ENCODE measurements at places on chromosomes 1 and 21.

- no peak for DNase-seq
Measured at GRCh38 chr1:2965676-2966075, 55.6 kb upstream of the ACTRT2 start.

- DNase-seq, result no peak
Measured at GRCh38 chr1:91742848-91743292, 143.1 kb downstream of the TGFBR3 start.

DNA sequence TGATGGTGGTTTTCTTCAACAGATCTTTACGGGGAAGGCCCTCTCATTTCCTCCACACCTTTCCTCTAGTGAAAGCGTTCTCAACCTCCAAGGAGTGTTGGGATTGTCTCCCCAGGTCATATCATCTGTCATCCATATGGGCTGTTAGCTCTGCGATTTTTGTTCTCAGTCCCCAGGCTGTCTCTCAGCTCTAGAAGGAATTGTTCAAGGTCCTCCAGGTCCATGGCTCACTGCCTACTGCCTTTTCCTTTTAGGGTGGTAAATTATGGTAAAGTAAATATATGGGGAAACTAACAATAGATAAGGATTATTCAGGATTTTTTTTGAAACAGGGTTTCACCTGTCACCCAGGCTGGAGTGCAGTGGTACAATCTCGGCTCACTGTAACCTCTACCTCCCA, 37.6 kb downstream of the ELF3 start:
- DNase-seq, result no peak

GRCh38 chr1:246947255-246947654, 15.5 kb upstream of the AHCTF1 start:
- DNase-seq, result peak; percentile 92

- DNase-seq, result no peak
Measured at GRCh38 chr21:42398436-42399028, 2.7 kb upstream of the TMPRSS3 start.

- DNase-seq, result no peak
Measured at GRCh38 chr1:45928486-45929205, 125.2 kb downstream of the MAST2 start.

DNA sequence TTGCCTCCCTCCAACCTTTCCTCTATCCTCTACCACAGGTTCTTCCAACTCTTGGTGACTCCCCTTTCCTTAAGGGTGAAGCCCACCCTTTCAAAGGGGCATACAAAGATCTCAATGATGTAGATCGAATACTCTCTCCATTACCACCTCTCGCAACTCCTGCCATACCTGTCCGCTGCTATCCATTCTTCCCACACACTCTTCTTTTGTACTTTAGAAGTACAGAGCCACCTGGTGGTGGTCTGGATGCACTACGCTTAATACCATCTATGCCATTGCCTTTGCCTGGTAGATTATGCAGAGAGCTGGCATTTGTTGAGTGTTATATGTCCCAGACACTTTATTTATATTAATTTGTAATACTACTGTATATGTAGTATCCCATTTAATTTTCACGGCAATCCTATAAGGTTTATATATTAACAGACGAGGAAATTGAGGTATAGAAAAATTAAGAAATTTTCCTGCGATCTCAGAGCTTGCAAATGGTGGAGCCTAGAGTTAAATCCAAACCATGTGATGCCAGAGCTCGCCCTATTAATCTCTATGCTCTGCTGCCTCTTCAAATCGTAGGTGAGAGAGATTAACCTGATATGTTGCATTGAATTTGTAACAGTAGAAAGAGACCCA, 22.9 kb downstream of the TSHB start:
- DNase-seq, result peak; percentile 31

DNA sequence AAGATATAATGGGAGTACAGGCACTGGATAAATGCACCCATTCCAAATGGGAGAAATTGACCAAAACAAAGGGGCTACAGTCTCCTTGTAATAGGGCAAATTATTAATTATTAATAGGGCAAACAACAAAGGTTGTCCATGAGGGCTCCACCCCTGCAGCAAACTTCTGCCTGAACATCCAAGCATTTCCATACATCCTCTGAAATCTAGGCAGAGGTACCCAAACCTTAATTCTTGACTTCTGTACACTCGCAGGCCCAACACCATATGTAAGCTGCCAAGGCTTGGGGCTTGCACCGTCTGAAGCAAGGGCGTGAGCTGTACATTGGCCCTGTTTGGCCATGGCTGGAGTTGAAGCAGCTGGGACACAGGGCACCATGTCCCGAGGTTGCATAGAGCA, 33.7 kb downstream of the TNFSF4 start:
- no peak for DNase-seq

DNA sequence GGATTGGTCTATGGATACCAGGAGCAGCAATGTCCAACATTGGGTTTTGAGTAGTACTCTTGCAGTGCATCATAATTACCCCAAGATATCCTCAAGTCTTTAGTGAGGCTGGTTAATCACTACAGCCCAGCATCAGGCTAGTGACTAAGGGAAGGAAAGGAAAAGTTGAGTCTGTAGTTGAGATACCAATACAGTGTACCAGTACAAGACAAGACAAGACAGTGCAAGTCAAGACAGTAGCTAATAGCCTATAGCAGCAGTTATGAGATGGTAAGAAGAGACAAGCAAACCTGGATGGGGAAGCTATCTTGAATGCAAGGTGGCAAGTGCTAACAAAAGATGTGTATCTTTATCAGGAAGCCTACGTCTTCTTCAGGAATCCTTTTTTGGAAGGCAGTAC, 13.3 kb upstream of the GNG12 start:
- DNase-seq, result no peak

DNA sequence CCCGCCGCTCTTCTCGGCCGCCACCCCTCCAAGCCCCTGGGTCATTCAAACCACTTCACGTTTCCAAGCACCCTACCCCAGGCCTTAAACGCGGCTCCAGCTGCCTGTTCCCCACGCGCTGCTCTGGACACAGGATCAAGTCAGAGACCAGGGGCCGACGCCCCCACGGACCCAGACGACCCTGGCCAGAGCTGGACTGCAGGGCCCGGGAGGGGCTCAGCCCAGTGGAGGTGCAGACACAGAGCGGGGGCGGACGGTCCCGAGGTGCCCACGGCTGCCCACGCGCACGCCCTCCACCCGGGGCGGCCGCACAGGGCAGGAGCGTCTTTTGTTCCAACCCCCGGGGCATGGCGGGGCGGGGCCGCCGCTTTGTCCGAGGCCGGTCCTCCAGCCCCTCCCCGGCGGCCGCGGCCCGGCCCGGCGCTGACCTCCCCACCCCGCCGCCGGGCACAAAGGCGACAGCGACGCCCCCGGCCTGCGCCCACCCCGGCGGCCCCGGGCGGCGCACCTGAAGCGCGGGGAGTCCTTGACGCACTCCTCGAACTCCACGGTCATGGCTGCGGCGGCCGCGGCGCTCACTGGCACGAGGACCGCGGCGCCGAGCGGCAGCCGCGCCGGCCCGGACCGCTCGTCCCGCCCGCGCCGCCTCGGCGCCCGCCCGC, 338 bp downstream of the ACAP3 start:
- DNase-seq, result no peak

- no peak for DNase-seq
Measured at GRCh38 chr1:32894019-32894600, 7.1 kb downstream of the TMEM54 start.

DNA sequence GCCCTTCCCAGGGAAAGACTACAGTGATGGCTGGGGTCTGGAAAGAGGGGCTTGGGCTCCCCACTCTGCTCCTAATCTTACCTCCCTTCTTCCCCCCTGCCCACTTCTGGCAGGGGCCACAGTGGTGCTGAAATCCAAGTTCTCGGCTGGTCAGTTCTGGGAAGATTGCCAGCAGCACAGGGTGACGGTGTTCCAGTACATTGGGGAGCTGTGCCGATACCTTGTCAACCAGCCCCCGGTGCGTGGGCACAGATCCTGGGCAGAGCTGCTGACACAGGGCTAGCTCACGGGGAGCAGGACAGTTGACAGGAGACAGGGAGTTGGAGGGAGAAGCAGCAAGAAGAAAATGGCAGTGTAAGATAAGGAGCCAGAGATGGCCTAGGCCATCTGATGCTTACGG, 2.4 kb downstream of the SLC27A3 start:
- DNase-seq, result no peak

DNA sequence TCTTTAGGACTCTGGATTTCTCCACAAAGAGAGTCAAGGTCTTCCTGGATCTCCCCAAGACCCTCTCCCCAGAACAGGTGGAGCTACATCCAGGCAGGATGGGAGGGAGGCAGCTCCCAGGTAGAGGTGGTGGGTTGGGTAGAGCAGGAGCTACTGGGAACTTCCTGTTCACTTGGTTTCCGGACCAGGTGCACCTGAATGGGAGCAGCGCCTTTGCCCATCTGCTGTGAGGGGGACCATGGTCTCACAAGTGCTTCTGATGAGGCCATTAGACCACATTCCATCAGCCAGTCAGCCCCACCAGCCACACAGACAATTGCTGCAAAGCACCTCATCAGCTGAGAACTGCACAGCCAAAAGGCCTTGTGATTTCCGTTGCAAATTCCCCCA, 188.8 kb downstream of the MATN1 start:
- no peak for DNase-seq

DNA sequence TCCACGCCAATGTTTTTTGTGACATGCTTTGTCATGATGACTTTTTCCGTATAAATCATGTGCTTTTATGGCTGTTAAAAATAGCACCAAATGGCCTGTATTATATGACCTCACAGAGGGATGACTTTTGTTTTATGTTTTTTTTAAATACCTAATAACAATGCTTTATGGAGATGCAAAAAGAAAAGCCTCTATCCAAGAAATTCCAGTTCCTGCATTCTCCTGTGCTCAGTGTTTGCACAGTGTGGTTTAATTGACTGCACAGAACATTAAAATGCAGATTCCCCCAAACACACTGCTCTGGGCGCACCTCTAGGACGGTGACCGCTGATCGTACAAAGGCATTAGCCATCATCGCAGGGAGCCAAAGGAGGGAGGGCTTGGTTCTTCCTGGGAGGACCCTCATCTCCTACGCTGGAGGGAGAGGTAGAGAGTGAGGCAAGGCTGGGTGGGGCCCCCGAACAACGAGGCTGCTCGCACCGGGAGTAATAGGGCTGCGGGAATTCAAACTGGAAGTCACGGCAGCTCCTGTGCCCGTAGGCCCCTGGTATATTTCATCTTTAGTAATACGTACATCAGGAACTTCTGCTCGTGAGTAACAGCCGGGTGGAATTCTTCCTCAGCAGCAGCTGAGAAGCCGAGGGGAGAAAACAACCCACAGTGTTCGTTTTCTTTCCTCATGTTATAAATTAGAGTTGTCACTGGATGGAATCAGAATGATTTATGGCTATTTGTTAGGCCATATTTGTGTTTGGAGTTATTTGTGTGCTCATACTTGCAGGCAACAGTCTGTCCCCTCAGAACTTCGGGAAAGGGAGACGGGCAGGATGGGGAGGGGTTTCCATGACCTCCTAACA, 465.6 kb downstream of the CAMTA1 start:
- no peak for DNase-seq

DNA sequence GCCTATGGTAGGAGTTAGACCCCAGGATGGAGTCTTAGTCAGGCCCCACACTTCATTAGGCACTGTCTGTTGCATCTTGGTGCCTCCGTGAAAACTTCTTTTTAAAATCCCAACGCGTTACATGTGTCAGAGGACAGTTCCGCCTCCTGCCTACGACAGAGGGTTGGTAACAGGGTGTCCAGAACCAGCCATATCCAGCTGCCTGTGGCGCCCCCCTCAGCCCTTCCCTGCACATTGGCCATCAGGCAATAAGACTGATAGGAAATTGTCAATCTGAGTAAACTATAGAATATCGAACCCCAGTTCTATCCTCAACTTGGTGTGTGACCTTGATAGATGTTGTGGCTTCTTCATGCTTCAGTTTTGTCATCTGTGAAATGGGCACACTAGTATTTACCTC, 108.6 kb upstream of the CSF3R start:
- no peak for DNase-seq

DNA sequence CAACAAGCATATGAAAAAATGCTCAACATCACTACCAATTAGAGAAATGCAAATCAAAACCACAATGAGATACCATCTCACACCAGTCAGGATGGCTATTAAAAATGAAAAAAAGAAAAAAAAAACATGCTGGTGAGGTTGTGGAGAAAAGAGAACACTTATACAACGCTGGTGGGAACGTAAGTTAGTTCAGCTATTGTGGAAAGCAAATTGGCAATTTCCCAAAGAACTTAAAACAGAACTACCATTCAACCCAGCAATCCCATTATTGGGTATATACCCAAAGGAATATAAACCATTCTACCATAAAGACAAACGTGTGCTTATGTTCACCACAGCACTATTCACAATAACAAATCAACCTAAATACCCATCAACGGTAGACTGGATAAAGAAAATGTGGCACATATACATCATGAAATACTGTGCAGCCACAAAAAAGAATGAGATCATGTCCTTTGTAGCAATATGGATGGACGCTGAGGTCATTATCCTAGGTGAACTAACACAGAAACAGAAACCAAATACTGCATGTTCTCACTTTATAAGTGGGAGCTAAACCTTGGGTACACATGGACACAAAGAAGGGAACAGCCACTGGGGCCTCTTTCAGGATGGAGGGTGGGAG, 49.5 kb downstream of the LYST start:
- DNase-seq, result no peak

GRCh38 chr1:241992734-241993133, 6.2 kb downstream of the MAP1LC3C start:
- no peak for DNase-seq

- no peak for DNase-seq
Measured at GRCh38 chr1:248613742-248614141, 16.2 kb upstream of the OR2T10 start.

Data from glomerular endothelial cell (primary cell).